Activated CD8-positive, alpha-beta memory T cell treated with anti-CD3 and anti-CD28 coated beads, Interleukin-2, amount 10 ng/mL, durations not matched to agents 7 days and 5 days (primary cell): ENCODE measurements at places on chromosomes 12 and 14.

GRCh38 chr12:30970559-30971197, 44.1 kb downstream of the TSPAN11 start:
- DNase-seq, result no peak

- DNase-seq, result no peak
Measured at GRCh38 chr12:1935700-1936378, 17.4 kb upstream of the CACNA2D4 start.

- no peak for DNase-seq
Measured at GRCh38 chr14:54985156-54985555, 41.7 kb downstream of the WDHD1 start.

GRCh38 chr12:96208801-96209549, 14.8 kb downstream of the ELK3 start:
- no peak for DNase-seq

GRCh38 chr14:57383125-57383745, 7.2 kb upstream of the NAA30 start:
- no peak for DNase-seq

DNA sequence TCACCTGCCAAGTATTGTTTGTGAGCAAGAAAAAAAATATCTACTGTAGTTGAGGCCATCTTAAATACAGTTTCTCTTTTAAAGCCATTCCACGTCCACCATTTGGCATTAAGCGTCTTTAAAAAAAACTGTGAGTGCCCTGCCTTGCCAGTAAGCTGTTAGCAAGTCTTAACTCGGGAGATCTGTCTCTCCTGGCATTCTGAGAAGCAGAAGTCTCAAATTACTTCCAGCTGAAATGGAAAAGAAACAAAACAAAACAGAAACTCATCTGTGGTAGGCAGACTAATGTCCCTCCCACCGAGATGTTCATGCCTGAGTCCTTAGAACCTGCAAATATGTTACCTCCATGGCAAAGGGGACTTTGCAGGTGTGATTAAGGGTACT, 126.2 kb downstream of the CRADD start:
- no peak for DNase-seq

GRCh38 chr12:8780389-8780788, 42.0 kb upstream of the A2ML1 start:
- no peak for DNase-seq

DNA sequence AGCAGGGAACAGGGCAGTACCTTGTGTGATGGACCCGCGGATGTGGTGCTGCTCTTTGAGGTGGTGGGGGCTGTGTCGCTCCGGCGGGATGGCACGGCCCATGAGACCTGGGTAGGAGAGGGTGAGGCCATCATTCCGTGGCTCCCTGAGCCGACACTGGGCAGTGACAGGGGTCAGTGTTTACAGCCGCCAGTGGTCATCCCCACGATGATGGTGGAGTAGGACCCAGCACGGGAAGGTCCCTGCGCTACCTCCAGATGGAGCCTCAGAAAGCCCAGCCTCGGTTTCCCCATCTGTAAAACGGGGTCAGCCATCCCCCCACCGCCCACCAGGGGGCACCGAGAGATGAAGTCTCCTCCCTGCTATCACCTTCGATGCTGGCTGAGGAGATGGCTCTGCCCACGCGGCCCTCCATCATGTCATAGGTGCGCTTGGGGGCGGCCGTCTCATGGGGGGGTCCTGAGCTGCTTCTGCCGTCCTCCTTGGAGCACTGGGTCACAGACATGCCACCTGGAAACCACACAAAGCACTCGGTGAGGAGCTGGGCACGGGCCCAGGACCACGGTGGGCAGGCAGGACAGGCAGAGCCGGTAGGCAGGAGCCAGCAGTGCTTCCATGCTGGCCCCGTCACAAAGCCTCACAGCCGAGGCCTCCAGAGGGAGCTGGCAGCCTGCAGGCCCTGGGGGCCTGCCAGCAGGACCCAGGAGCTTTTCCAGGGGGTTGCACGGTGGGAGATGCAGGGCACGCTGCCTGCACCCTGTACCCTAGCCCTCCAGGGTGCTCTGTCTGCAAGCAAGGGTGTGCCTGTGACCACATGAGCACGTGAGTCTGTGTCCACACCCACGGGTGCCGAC, 53.1 kb downstream of the RFLNA start:
- peak; percentile 42 for DNase-seq

- DNase-seq, result no peak
Measured at GRCh38 chr14:69093631-69094421, 59.1 kb downstream of the DCAF5 start.

DNA sequence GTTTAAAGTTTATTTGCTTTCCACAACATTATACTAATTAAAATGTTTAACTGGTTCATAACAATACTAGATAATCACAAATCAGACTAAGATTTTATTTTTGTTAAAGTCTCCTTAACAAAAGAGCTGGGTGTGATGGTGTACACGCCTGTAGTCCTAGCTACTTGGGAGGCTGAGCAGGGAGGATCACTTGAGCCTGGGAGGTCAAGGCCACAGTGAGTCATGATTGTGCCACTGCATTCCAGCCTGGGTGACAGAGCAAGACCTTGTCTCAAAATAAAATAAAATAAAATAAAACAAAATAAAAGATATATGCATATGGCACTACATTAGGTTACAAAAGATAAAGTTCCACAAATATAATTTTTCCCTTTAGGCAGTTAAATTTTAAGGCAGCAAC, 5.6 kb downstream of the MIS18BP1 start:
- DNase-seq, result no peak

GRCh38 chr12:10395390-10395998, 5.7 kb upstream of the KLRK1 start:
- peak; percentile 62 for DNase-seq

GRCh38 chr12:76031081-76031413, 529 bp downstream of the PHLDA1 start:
- no peak for DNase-seq

- DNase-seq, result no peak
Measured at GRCh38 chr14:96754162-96754844, 42.9 kb upstream of the VRK1 start.

- peak; percentile 70 for DNase-seq
Measured at GRCh38 chr14:34857689-34858449, 17.3 kb downstream of the BAZ1A start.

DNA sequence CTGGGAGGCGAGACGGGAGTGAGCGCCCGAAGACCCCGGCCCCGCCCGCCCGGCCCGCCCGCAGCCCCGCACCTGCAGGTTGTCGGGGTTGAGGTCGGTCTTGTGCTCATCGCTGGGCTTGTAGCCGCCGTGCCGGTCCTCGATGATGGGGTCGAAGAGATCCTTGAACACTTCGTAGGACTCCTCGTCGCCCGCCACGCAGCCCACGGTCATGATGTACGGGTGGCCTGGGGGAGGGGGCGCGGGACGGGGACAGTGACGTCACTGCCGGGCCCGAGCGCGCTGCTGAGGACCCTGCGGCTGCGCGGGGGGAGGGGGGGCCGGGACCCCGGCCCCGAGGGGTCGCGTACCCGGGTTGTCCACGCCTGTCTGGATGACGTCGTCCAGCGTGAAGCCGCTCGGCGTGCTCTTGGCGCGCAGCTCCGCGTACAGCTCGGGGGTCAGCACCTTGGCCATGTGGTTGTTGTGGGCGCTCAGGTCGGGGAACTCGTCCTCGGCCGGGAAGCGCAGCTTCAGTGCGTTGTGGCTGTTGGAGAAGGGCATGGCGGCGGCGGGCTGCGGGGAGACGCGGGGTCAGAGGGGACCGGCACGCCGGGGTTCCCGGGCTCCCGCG, 573 bp downstream of the CKB start:
- no peak for DNase-seq

DNA sequence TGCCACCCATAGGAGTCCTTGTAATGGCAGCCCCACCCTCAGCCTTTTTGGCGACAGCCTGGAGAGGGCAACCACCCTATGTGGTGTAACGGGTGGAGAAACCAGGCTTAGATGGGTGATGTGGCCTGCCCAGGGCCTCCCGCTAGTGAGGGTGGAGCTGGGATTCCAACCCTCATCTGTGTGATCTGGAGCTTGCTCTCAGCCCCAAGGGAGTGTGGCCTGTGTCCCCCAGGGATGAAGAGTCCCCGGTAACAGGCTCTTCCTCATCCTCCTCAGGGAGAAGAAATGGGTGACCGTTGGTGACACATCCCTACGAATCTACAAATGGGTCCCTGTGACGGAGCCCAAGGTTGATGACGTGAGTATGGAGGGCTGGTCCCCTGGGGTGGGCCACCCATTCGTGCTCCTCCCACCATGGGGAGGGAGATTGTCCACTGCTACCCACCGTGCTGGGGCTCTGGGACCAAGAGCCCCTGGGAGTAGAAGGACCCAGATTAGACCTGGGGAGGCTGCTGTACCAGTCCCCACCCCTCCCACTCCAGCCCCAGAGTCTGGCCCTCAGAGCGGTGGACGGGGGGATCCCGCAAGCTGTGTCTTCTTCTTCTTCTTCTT, 8.8 kb downstream of the BCL7A start:
- no peak for DNase-seq

GRCh38 chr14:51095854-51096823, 1.2 kb upstream of the TRIM9 start:
- DNase-seq, result no peak

- DNase-seq, result peak; percentile 87
Measured at GRCh38 chr12:121095544-121096198, 37.0 kb upstream of the P2RX7 start.

DNA sequence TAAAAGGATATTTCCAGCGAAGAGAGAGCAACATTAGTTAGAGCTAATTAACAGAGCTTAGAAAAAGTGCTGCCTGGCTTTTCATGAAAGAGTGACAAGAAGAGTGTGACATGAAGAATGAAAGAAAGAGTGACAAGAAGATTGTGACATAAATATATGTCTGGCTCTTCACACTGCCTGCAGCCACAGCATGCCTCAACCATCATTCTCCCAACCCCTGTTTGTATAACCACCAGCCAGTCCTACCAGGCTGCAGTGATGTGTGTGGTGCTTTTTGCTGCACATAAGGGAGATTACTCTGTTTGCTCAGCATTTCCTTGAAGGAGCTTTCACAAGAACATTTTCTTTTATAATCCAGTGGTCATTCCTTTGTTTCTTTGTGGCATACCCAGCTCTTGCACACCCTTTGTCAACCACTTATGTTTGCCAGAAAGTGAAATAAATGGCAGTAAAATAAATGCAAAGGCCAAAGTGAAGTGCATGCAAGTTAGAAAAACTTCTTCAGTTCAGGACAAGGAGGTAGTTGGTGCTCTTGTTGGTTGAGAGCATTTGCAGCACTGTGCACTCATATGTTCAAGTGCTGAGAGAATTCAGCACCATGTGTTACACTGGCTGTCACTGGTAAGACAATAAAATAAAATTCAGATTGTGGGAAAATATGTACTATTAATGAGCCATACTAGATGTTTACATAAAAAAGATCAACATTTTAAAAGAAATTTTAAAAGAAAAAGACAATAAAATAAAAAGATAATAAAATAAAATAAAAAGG, 50.6 kb downstream of the KIF21A start:
- no peak for DNase-seq

DNA sequence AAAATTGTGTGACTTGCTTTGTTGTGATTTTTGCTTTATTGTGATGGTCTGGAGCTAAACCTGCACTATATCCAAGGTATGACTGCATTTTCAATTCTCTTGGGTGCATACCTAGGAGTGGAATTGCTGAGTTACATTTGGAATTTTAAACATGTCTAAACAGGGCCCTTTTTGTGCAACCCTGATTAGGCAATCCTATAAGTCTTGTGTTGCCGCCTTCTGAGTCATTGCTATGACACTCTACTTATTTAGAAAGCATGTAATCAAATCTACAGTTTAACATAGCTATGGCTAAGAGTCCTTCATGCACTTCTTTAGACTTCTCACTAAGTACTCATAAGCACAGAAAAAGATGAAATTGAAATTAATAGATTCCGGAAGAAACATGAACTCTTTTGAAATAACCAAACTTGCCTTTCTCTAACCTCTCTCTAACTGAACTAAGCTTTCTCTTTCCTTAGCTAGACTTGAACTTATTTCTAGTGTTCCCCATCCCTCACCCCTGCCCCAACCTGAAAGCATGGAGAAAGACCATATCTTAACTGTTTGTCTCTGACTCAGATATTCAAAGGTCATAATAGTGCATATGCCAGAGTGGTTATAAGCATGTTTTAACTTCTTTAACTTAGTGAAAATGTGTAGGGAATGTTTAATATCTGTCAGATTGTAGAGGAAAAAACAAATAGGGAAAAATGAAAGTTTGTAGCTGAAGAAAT, 203.0 kb downstream of the SNAPC1 start:
- DNase-seq, result no peak

GRCh38 chr14:76771437-76771980, 10.2 kb downstream of the VASH1 start:
- peak; percentile 35 for DNase-seq

DNA sequence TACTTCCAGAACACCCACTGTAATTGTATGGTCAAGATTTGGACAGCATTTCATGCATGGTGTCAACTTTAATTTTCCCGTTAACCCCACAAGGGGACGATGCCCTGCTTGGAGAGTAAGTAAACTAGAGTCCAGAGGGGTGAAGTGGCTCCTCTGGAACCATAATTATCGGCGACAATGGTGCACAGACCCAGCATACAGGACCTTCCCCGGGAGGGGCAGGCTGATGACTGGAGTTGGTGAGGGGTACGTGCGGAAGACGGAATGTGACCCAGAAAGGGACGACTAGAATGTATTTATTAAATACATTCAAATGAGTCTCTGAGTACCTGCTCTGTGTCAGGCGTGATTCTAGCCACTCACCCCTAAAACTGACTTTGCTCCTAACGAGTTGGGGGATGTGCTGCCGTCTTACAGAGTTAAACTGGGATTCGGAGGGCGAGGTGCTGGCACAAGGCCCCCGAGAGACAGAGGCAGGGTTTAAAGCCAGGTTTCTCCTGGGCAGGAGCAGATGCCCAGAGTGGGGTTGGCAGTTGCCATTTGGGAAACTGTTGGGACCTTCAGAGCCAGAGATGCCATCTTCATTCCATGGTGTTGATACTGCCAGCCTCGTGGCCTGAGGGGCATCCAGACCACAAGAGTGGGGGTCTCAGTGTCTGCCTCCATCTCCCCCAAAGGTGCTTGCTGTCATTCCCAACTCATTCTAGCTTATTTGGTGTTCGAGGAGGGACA, 10.9 kb downstream of the RTL1 start:
- DNase-seq, result no peak

DNA sequence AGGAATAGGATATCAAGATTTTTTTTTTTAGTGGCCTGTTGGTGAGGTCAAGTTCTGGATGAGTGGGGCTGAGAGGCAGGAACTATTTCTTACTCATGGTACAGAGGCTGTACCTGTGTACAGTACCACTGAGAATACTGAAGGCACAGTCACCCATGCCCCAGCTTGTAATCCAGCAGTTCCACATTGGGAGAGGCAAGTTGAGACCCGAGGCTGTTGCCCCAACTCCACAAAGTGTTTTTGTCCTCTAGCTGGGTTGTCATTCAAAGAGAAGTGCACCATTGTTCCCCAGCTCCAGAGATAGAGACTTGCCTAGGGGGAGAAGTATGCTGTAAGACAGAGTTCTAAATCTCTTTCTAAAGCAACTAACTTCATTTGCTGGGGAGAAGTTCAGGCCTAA, 38.7 kb downstream of the ARID2 start:
- DNase-seq, result no peak
